ENCODE measurements at places on chromosomes 2 and 18.

DNA sequence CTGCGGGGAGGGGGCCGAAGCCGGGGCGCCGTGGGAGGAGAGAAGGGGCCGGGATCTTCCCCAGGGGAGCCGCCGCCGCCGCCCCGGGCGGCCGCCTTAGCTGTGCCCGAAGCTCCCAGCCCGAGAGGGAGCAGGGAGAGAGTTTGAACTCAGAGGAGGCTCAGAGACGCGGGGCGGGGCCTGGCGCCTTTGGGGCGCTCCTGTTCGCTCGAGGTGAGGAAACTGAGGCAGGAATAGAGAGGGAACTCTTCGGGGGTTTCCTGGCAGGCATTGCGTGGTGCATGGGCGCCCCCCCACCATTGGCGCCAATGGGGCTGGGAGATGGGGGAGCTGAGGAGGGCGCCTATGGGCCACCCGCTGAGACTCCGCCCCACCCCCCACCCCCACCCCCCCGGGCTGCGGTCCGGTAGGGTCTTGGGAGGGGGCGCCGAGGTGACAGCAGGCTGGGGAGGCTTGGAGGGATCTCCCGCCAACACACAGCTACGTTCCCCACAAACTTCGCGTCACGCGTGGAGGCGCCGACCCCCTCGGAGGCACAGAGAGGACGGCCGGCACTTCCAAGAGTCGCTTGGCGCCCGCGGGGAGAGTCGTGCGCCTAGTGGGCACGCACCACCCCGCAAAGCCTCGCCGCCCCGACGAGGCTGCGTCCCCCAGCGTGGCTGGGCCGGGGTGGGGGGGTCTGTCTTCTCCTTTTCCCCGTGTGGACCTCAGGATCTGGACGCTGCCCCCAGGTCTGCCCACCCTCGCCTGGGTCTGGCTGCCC lies 680 bp downstream of the CTDSP1 start:
- DNase-seq: peak; percentile 21

GRCh38 chr2:203685081-203685621 lies 21.3 kb upstream of the CD28 start:
- no peak for DNase-seq

DNA sequence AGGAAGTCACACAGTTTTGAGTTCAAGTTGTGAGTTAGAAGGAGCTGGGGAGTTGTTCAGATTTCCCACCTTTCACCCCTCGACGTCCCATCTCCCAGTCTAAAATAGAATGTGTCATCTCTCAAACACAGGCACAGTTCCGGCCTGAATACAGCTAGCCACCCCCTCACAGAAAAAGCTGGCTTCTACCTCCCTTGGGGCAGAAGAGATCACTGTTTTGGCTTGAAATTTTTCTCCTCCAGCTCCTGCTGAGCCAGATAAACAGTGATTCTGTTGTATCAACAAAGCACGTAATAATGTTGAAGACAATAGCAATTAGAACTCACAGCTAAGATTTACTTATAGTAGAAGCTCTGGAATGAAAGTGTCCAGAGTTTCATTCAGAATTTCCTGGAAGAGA lies 74.7 kb downstream of the KIAA2012 start:
- no peak for DNase-seq

- no peak for DNase-seq
These were observed 62.1 kb downstream of the C18orf63 start for GRCh38 chr18:74377776-74378175.

DNA sequence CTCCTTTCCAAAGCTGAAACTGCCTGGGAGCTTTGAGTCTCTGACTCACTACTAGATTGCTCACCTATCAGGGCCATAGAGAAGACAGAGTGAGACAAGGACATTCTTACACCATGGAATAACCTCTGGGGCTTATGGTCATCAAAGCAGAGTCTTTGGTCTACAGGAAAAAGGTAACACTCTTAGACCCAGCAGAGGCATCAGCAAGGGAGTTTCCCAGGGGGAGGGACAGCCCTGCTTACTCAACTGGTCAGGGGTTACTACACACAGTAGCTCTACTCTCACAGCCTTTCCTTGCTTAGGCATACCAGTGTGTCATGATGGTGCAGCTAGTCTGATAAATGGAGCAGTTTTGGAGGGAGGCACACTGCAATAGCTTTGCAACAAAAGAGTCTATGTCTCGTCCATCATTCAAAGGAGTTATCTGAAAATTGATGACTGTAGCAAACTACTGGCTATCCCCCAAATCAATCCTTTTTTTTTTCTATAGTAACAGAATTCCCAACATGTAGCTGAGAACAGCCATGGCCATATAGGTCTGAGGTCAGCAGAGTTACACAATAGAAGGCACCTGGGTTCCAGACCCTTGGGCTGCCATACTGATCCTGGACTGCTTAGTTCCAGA lies 22.4 kb upstream of the CD28 start:
- no peak for DNase-seq

DNA sequence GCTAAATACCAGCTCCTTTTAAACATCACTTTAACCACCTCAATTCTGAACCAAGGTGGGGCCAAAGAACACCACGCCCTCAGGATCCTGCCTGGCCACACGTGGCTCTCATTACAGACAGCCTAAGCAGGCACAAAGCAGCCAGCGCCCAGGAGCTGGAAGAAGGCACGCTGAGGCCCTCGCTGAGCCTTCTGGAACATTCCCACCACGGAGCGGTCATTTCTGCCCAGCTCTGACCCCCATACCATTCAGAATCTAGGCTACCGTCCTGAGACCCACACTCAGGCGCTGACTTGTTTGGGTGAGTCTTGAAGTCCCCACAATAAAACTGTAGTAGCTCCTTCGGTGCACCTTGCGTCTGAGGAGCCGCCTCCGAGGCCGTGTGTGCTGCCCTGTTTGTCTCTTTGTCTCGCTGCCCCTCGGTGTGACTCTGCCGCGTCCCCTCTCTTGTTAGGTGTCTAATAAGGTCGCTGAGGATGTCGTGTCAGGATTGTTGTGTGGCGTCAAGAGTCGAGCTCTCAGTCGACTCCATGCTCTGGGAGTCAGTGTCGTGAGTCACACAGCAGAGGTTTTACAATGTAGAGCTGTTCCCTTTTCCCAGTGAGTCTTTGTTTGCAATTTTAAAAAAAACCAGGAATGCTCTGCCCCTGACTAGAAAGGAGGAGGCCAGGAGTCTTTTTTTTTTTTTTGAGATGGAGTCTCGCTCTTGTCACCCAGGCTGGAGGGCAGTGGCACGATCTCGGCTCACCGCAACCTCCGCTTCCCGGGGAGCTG lies 242.4 kb downstream of the KLHL29 start:
- DNase-seq: no peak

Measured in putamen (tissue), 1 donor.